ENCODE measurements at places on chromosomes 3 and 15.

DNA sequence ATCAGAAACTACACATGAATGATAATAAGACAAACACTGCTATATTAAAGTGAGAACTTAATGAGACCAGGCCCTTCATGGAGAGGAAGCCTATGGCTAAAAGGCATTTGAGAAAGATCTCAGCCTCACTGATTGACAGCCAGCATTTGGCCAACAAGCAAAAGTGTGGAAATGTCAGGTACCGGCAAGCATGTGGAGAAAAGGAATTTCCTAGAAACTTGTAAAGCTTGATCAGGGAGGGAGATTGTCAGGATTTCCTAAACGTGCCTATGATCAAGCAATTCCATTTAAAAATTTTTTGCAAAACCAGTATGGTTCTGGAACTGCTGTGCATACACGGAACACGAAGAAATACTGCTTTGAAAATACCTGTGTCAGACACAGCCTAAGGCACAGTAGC, 220.3 kb upstream of the ATP10A start:
- no peak for DNase-seq

- no peak for DNase-seq
These were observed 478 bp downstream of the BNC1 start for GRCh38 chr15:83283813-83284558.

GRCh38 chr15:83207660-83208366, at the start of gene HDGFL3:
HDGFL3 (minus strand) TSS chr15:83207823; CDS start chr15:83207414, 409 bp downstream.
- DNase-seq: peak; percentile 26

GRCh38 chr3:177589911-177590381, 392.7 kb upstream of the TBL1XR1 start:
- DNase-seq: no peak

GRCh38 chr3:15217841-15218267, 11.8 kb downstream of the CAPN7 start:
- no peak for DNase-seq

DNA sequence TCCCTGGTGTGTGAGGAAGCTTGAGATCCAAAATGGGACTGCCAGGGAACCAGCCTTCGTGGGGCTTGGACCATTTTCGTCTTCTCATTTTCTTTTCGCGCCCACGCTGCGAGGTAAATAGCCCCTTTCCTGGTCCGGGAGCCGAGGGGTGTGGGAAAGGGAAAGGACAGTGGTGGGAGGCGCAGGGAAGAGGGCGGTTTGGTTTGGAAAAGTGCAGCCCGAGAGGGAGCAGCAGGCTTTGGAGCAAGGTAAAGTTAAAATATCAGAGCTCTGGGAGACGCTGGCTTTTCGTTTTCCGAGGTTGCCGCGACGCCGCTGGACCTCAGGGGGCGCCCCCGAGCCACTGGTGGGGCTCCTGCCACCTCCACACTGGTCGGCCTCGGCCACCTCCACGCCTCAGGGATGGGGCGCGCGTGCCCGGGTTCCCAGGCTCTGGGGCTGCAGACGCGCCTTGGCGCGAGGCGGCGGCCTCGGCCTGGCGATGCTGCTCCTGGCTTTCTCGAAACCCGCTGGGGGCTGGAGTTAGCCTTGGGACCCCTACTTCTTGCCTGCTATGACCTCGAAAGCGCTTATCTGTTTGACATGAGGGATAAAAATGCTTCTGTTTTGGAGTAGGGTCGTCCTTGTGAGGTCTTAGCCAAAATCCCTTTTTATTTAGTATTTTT, 3.2 kb downstream of the PTPRG start:
- no peak for DNase-seq

GRCh38 chr3:127170814-127171213, 22.1 kb upstream of the PRR23E start:
- no peak for DNase-seq

- no peak for DNase-seq
These were observed 225.8 kb upstream of the DPPA4 start for GRCh38 chr3:109563149-109563548.

GRCh38 chr15:37096558-37097143, 3.7 kb downstream of the MEIS2 start:
- DNase-seq: no peak

- DNase-seq: no peak
These were observed 45.9 kb upstream of the THUMPD3 start for GRCh38 chr3:9316881-9317361.
